ENCODE measurements at places on chromosomes 12 and 14.

GRCh38 chr14:50086321-50086711 is 30.1 kb downstream of the VCPKMT start:
- no peak for DNase-seq

- DNase-seq = no peak
These were observed 85.3 kb downstream of the LRRC74A start for GRCh38 chr14:76911473-76911872.

- DNase-seq = no peak
These were observed 3.6 kb upstream of the MDGA2 start for GRCh38 chr14:47678993-47679392.

- peak; percentile 79 for DNase-seq
These were observed at the start of gene PPP1R36 for GRCh38 chr14:64549791-64550620. TSS of gene PPP1R36 (plus strand) at chr14:64549961. CDS start at chr14:64549998, 37 bp downstream.

DNA sequence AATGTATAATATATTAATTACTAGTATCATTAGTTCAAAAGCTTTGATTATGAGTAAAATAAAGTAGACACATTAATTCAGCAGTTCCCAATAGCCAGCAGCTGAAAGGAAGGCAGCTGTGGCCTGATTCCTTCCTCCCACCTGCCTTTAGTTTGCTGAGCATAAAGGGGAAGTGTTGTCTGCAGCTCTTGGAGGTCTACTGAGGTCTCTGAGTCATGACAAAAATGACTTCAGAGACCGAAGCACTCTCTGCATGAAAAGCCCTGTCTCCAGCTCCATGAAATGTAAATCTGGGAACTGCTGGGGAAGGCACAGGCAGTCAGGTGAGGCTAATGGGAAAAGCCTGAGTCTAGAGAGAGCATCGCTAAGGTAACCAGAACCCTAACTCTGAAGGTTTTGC is 165.4 kb downstream of the NRXN3 start:
- DNase-seq = peak; percentile 71

GRCh38 chr12:92080911-92081285 is 64.7 kb downstream of the BTG1 start:
- no peak for DNase-seq

DNA sequence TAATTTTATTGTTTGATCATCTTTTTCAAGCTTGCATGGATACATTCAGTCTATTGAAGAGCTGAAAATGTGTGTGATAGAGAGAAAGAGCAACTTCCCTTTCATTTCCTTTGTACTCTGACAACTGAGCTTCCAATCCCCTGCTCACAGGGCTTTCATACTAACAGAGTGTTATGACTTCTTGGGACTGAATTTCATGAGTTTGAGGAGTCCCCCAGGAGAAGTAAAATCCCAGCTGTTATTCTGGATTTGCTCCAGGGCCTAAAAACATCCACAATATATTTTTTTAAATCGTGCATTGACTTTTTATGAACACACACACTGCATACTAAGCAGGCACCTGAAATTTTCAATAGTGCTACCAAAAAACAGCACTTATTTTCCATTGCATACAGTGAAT is 195.8 kb upstream of the CAND1 start:
- no peak for DNase-seq

- peak; percentile 47 for DNase-seq
These were observed 457 bp downstream of the SOCS2 start for GRCh38 chr12:93572712-93573551.

DNA sequence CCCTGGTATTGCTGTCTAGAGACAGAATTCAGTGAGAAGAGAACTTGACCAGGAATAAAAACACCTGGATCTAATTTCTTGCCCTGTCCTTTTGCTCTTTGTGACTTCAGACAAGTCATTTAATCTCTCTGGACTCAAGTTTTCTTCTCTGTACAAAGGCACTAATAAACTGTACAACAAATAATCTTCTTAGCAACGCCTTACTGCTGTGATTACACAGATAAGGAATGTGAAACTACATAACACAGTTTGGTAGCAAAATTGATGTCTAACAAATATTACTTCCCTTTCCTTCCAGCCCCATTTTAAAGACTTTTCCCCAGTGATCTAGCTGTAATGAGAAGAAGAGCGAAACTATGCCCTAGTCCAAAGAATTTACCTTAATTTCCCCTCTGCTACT is 69.3 kb downstream of the BCAT1 start:
- no peak for DNase-seq

- DNase-seq = no peak
These were observed 105.3 kb downstream of the PRKD1 start for GRCh38 chr14:29822430-29822709.

- peak; percentile 43 for DNase-seq
These were observed 606 bp downstream of the TNFAIP2 start for GRCh38 chr14:103123634-103124500.

DNA sequence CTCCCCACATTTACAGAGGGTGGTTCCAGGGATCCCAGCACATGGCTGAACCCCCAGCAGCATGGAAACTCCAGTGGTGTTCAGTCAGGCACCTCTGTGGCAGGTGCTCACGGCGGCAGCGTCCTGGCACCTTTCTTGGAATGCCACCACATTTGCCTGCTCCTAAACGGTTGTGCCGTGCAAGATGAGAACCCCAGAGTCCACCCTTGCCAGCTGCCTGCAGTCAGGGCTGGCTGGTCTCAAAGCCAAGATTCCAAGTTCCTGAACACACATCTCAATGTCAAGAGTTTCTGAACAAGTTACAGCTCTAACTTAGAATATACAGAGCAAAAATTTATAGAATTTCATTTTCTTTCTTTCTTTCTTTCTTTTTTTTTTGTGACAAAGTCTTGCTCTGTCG is 38.7 kb downstream of the DDX51 start:
- DNase-seq = no peak

GRCh38 chr12:5332551-5332950 is 99.4 kb upstream of the NTF3 start:
- no peak for DNase-seq

DNA sequence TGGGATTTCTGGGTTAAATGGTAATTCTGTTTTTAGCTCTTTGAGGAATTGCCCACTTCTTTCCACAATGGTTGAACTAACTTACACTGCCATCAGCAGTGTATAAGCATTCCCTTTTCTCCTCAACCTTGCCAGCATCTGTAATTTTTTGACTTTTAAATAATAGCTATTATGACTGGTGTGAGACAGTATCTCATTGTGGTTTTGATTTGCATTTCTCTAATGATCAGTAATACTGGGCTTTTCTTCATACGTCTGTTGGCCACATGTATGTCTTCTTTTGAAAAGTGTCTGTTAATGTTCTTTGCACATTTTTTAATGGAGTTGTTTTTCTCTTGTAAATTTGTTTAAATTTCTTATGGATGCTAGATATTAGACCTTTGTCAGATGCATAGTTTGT is 323.7 kb downstream of the CCDC91 start:
- DNase-seq = no peak

- DNase-seq = no peak
These were observed at the start of gene DCAF5 for GRCh38 chr14:69152902-69153151. TSS of gene DCAF5 (minus strand) at chr14:69153119. CDS start at chr14:69152978, 141 bp downstream.

- no peak for DNase-seq
These were observed 1.6 kb downstream of the MMP14 start for GRCh38 chr14:22837750-22838538.

- DNase-seq = peak; percentile 91
These were observed 45.5 kb downstream of the DERA start for GRCh38 chr12:15956413-15957185.

DNA sequence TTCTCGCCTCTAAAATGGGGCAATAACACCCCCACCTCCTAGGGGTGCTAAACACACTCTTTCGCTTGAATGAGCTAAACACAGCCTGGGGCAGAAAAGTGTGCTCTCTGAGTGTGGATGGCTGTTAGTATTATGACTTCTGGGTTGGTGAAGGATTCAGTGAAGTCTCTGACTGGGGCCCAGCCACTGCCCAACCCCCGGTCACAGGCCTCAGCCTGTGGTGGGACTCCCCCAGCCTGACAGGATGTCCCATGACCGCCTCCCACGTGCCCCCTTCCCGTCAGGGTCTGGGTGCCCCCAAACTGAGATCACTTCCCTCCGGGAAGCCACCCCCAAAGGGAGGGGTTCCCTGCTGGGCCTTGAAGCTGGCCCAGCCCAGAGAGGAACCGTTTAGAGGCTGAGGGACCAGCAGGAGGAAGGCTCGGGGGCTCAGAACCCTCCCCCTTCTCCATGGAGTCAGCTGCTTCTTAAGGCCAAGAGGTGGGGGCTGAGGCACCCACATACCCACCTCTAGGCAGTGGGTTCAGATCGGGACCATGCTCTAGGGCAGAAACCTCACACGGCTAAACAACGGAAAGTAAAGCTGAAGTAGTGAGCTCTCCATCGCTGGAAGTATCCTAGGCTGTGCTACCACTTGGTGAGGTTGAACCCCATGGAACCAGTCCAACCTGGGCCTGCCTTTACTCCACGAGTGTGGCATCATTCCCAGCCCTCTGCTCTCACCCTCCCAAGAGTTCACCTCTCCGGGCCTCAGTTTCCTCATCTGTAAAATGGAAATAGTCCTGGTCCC is 13.8 kb downstream of the DTX1 start:
- DNase-seq = no peak

DNA sequence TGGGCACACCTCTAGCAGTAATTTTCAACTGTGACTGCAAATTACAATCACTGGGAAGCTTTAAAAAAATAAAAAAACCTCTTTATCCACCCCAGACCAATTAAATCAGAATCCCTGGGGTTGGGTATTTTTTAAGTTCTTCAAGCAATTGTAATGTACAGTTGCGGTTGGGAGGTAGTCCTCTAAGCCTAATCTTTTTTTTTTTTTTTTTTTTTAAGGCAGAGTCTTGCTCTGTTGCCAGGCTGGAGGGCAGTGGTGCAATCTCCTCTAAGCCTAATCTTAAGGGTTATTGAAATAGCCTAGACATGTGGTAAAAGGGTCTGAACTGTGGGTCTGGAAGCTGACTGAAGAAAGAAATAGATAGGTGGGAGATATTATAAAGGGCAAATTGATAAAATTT is 230.5 kb downstream of the AKAP6 start:
- no peak for DNase-seq

- no peak for DNase-seq
These were observed 8.9 kb downstream of the KRT4 start for GRCh38 chr12:52805000-52805399.

DNA sequence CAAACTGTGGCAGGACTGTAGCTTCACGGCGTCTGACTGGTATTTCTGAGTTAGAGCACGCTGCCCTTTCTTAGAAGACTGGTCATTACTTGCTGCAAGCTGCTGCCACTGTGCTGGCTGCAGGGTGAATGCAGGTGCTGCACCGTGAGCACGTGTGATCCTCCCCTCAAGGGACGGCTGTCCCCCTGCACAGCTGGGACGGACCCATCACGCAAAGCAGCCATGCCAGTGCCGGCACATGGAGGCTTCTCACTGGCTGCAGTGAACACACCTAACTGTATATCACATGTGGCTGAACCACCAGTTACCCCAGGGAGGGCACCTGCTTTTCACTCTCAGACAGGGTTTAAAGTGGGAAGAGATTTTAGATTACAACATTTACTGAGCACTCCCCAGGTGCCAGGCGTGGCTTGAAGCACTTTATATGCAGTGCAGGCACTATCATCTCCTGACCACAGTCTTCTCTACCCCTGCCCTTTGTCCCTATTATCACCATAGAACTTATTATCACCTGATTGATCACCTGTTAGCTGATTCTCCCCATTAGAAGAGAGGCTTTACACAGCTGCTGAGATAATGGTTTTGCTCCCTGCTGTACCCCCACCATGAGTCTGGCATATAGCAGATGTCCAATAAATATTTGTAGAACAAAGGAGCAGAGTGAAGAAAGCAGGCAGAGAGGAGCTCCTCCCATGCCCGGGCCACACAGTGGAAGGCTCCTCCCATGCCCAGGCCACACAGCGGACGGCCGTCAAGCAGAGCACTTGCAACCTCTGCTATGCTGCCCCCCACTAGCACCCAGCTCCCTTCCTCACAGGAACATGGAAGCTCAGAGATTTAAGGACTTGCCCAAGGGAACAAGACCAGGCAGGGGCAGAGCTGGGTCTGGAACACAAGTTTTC is 25.9 kb downstream of the SLC25A47 start:
- peak; percentile 89 for DNase-seq

GRCh38 chr12:123038966-123039365 is 58.5 kb downstream of the ARL6IP4 start:
- DNase-seq = no peak

DNA sequence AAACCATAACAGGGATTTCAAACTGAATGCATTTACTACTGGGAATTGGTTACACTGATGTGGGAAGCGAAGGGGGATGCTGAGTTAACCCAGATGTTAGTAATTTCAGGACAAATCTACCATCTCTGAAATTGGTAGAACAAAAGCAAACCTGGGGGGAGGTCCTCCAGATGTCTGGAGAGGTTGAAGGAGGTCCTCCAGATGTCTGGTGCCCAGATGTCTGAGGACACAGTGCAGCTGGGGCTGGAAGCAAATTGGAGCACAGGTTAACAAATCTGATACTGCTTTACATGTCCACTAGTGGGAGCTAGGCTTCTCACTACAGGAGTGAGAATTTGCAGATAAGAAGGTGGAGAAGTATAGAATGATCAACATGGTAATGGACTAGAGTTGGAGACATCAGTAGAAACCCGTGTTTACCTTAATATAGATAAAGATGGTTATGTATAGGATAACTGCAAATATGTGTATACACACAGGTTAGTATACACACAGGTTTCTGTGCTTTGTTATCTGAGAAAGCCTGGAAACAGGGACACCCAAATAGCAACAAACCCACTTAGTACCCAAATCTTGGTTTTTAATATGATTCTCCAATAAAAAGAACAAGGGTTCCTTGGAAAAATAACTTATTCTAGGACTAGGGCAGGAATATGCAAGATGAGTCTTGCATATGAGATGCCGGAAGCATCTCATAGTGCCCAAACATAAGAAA is 162.5 kb downstream of the C12orf50 start:
- no peak for DNase-seq

DNA sequence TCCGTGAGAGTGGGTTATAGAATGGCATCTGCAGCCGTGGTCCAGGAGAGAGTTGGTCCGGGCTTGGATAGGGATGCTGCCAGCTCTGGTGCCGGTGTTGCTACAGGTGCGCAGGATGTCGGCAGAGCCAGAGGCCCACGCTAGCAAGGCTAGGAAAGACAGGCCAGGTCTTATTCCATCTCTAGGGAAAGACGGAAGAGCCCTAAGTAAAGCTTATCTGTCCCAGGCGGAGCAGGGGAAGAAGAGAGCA is 485 bp upstream of the PSME1 start:
- DNase-seq = no peak

DNA sequence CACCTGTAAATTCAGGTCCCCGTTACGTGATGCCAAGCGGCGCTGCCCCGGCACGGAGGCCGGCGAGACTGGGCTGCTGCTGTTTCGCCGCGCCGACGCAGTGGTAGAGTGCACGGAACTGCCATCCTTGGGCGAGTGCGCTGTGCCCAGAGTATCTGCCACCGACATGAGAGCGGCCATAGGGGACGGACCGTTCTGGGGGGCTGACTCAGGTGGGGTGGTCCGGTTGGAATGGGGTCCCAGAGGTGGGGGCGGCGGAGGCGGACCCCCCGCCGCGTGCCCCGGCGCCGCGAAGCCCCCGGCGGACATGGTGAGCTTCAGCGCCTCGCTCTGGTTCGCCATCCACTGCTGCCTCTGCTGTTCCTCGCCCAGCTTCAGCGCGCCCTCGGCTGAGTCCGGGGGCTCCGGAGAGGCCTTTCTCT is 2.8 kb downstream of the IRF2BPL start:
- DNase-seq = peak; percentile 74

- DNase-seq = peak; percentile 11
These were observed 318.1 kb downstream of the AEBP2 start for GRCh38 chr12:19757317-19757877.

Measured in NCI-H1417 (cell line).